GM04503 (cell line): ENCODE measurements at places on chromosomes 7 and 10.

DNA sequence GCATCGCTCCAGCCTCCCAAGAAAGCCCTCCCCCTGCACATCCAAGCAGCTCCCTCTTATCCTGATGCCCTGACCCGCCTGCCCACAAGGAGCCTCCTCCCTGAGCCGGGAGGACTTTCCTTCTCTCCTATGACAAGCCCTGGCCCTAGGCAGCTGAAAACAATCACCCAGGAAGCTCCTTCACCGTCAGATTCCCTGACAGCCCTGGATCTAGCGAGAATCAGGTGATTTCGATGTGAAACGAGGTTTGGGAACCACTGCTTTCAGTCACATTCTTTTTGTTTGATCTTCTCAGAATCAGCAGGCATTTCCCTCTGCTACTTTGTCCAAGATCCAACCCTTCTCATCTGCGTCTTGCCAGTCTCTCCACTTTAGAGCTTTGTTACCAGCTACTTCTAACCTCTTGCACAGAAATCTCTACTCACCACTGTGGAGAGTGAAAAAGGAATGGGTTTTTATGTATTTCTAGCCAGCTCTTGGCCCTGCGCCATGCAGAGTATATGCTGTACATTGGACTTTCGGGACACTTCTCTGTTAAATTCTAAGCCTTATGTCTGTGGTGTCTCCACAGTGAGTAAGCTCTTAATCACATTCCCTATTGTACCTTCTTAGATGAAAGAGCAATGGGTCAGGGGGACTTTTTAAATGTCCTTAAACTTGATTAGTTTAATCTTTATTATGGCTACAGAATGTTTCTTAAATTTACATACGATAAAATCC is 253.2 kb upstream of the C7orf33 start:
- no peak for DNase-seq

DNA sequence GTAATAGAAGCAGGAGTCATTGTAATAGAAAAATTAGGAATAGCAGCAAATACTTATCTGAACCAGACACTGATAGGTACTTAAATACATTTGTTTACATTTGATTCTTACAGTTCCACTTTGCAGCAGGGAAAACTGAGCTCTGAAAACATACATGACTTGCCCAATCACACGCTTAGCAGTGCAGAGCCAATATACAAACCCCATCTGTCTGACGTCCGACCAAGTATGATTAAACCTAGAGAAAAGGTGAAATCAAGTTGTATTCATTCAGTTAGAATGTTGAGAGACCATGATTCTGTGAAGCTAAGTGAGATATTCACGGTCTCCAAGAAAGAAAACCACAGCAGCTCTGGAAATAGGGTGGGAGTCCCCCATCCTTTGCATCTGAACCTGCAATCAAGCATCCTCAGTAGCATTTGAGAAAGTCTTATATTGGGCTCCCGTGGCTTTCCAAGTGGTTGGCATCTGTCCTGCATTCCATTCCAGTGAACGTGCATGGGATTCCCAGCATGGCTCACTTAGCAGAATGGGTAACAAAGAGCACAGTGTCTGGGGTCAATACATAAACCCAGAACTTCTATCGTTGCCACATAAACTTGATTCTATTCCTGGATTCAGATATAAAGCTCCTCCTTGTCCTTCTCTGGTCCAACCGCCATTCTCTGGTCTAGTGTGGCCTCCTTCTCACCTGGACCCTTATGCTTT is 148.7 kb upstream of the RSU1 start:
- DNase-seq, result peak; percentile 96

DNA sequence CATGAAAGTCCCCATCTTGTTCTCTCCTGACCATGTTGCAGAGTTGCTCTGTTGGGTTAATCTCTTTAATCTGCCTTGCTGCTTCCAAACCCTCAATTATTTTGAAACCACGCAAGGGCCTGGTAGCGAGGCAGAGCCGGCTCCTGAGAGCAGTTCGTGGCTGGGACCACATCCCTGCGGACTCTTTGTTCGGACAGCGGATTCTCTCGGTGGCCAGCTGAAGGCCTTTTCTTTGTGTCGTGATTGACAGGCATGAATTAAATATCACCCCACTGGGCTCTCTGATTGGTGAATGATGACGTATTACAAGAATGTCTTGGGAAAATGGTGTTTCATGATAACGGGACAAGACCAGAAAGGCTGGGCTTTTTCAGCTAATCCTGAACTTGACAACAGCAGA is 66.9 kb upstream of the ARHGAP21 start:
- DNase-seq, result no peak

DNA sequence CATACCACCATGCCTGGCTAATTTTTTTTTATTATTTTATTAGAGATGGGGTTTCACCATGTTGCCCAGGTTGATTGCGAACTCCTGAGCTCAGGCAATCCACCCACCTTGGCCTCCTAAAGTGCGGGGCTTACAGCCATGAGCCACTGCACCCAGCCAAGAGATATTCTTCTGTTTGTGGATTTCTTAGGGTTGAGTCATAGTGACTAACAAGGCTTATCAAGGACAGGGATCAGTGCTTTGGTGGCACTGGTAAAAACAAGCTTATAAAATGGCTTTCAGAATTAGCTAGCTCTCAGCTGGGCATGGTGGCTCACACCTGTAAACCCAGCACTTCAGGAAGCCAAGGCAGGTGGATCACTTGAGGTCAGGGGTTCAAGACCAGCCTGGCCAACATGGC is 122.4 kb downstream of the ZNF248 start:
- DNase-seq, result no peak

GRCh38 chr7:138377306-138377705 is 82.8 kb upstream of the TRIM24 start:
- DNase-seq, result no peak

DNA sequence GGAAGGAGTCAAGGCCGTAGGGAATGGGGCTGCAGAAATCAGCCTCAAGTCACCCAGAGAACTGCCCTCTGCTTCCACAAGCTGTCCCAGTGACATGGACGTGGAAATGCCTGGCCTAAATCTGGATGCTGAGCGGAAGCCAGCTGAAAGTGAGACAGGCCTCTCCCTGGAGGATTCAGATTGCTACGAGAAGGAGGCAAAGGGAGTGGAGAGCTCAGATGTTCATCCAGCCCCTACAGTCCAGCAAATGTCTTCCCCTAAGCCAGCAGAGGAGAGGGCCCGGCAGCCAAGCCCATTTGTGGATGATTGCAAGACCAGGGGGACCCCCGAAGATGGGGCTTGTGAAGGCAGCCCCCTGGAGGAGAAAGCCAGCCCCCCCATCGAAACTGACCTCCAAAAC is 50.2 kb upstream of the PDCD4 start:
- DNase-seq, result no peak

DNA sequence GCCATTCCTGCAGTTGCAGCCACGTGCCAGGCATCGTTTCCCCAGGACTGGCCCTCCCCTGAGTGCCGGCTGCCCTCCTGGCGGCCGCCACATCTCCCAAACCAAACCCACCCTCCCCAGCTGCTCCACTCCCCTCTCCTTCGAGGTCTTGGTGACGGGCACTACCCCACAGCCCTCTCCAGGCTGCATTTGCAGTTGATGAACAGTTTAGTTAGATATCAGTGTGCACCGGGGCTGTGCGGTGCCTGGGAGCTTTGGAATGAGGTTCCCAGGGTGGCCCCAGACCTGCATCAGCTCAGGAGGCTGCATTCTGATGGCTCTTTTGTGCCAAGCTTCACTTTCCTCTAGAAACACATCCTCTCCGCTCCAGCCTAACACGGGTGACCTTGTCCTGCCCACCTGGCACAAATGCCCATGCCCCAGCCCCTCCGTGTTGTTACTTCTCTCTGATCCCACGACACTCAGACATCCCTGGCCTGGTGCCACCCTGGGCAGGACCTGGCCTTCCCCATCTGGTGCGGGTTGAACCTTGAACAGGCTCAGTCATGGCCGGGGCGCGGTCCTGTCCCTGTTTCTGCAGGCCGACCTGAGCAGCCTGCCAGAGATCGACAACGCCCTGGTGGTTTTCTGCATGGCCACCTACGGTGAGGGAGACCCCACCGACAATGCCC is 14.5 kb downstream of the TMEM120A start:
- no peak for DNase-seq

GRCh38 chr7:123096434-123096833 is 100.9 kb upstream of the TAS2R16 start:
- DNase-seq, result no peak

- no peak for DNase-seq
Observed at GRCh38 chr10:8721650-8722049, 667.2 kb downstream of the GATA3 start.

DNA sequence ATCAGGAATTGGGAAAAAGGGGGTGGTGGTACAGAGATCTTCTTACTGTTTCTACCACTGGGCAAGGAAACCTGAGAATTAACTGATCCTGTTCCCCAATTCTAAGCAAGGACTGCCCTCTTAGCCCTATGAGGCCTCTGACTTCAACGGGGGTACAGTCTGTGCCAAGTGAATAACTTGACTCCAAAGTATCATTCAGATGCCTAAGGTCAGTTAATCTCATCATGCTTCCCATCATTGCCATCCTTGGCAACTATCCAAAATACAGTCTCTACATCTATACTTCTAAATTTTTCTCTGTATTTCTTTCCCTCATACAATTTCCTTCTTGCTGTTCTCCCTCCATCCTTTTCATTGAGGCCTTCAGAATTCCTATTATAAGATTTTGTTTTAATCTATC is 10.5 kb downstream of the PPP3CB start:
- no peak for DNase-seq

DNA sequence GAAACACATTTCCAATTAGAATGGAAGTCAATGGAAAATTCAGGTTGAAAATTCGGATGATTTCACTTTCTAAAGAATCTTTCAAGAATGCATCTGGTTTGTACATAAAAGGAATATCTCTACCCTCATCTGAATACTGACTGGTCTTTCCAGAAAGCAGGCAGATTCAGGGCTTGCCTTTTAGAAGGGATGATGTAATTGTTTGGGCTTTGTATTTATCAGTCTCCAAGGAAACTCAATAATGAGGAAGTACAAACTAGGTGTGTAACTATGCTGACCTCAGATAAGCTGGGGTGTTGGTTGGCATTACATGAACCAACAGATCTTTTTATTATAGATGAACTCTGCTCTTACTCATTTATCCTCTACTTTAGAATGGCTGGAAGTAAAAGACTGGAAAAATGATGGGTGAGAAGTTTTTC is 24.1 kb downstream of the PDLIM1 start:
- DNase-seq, result peak; percentile 96

GRCh38 chr10:76270464-76270863 is 839.0 kb downstream of the LRMDA start:
- DNase-seq, result no peak

- DNase-seq, result no peak
Observed at GRCh38 chr10:78576276-78576675, 492.5 kb upstream of the ZMIZ1 start.

DNA sequence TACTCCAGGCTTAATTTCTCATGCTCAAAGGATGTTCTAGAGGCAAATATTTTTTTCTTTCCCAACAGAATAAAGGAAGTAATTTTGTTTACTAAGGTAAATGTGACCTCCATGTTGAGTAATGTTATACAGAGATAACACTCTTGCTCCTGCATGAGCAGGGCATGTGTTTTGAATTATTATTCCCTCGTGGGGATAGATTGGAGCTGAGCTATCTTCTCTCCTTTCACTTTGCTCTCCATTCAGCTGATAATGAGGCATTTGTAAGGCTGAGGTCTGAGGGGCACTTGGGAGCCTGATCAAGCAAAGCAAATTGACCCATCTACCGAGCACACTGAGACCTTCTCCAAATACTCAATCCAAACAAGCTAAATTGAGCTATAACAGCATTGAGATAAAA is 50.7 kb upstream of the GHITM start:
- DNase-seq, result no peak

GRCh38 chr7:81672872-81673271 is 97.0 kb downstream of the HGF start:
- DNase-seq, result no peak

GRCh38 chr7:93171606-93172226 is 23.5 kb upstream of the SAMD9L start:
- DNase-seq, result no peak

DNA sequence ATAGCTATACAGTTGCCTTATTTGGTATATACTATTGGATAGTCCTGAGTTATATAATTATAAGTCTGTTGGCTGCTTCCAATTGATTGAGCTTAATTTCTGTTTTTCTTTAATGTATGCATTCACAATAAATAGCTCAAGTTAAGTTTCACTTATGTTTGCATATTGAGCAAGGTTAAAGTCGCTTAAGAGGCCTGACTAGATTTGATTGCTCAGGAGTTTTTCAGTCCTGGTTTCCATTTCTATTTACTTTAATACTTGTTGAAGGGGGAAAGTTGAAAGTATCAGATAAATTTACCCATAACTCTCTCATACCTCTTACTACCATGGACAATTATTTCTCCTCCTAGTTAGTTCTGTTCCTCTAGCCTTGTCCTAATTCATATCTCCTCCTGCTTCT is 294.7 kb downstream of the ARL4A start:
- no peak for DNase-seq

DNA sequence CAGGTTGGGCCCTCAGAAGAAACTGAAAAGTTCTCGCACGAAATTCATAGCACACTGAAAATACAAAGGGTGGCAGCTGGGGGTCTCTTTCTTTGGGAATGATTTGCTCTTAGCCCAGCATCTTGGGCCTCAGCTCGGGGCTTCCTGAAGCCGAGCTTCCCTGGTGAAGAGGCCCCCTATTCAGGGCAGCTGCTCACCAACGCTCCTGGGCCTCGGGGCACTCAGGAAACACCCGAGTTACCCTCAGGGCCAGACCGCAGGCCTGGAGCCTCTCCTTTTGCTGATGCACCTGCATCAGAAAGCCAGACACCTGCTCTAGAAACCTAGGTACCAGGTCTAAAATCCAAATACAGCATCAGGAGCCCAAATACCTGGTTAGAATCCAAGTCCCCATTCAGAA is 85.5 kb downstream of the PTPRE start:
- DNase-seq, result no peak

- no peak for DNase-seq
Observed at GRCh38 chr7:149817301-149817771, 20.8 kb upstream of the ZNF862 start.

- no peak for DNase-seq
Observed at GRCh38 chr10:74641659-74642058, 184.7 kb upstream of the KAT6B start.

DNA sequence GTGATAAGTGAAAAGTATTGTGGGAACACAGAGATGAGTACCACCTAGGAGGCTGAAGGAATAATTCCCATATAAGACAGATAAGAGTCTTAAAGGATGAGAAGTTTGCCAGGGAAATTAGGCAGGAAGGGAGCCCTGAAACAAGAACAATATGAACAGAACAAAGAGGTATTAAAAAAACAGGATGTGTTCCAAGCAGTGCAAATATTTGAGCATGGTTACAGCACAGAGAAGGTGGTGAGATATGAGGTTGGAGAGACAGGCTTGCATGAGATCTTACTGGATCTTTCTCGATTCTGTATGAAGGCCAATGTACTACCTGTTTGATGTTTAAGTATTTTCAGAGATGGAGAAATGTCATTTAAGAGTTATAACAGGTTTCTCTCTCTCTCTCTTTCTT is 20.3 kb downstream of the TAC1 start:
- no peak for DNase-seq

GRCh38 chr7:148230883-148231282 is 359.7 kb upstream of the C7orf33 start:
- no peak for DNase-seq

GRCh38 chr10:123986736-123987135 is 95.1 kb upstream of the CPXM2 start:
- peak; percentile 70 for DNase-seq

- DNase-seq, result no peak
Observed at GRCh38 chr10:122363722-122364463, 10.6 kb upstream of the PLEKHA1 start.

- no peak for DNase-seq
Observed at GRCh38 chr7:26603631-26604030, 260.8 kb downstream of the SKAP2 start.
